ENCODE measurements at places on chromosomes 1 and 21.

- peaks cover 9% of the 10 kb centered on the region for H3K4me1 ChIP-seq
- no peak for DNase-seq
- no peaks in the 10 kb centered on the region for H3K27me3 ChIP-seq
- H3K36me3 ChIP-seq, result peaks cover 3% of the 10 kb centered on the region
- H3K27ac ChIP-seq, result peak overlapping the region; percentile 81
- peak overlapping the region; percentile 40 for H3K4me3 ChIP-seq
Measured at GRCh38 chr1:159010391-159010790, 684 bp downstream of the IFI16 start.

DNA sequence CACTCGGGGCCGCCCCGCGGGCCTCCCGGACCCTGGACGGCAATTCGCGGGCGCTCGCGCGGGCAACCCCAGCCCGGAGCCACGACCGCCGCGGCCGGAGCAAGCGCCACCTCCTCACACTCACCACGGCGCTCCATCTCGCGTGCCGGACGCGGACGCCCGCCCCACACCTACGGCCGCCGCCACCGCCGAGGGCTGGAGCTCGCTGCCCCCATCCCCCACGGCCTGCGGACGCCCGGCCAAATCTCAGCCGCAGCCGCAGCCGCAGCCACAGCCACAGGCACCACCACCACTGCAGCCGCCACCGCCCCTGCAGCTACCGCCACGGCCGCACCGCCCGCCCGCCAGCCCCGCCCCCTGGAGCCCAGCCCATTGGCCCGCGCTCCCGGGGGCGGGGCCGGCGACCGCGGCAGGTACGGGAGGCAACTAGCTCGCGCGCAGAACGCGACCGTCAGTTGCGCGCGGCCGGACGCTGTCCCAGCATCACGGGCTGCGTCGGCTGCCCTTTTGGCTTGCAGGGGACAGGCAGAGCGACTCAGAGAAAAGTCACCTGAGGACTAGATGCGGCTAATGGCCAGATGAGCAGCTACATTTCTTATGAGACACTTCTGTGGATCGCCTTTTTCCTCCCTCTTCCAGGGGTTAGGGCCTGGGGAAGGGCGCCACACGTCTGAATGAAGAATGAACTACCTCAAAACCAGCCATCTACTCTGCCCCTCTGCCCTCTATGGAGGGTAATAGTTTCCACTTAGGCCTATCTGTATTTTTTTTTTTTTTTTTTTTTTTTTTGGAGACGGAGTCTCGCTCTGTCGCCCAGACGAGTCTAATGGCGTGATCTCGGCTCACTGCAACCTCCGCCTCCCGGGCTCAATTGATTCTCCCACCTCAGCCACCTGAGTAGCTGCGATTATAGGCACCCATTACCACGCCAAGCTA is at the start of gene ARHGAP29:
ARHGAP29 (minus strand) TSS at position 294 of the 936 bp plus-strand sequence. CDS start 5,973 bp downstream, outside the sequence.
- H3K27me3 ChIP-seq, result no peaks in the 10 kb centered on the region
- H3K36me3 ChIP-seq, result no peaks in the 10 kb centered on the region
- peak within 1 kb of the TSS; percentile 96 for H3K27ac ChIP-seq
- DNase-seq, result peak; percentile 96
- peak within 1 kb of the TSS; percentile 87 for H3K4me3 ChIP-seq

GRCh38 chr1:4207183-4207582 is 307.1 kb upstream of the C1orf174 start:
- no peak for DNase-seq
- H3K27me3 ChIP-seq, result peaks cover 15% of the 10 kb centered on the region
- H3K4me1 ChIP-seq, result no peaks in the 10 kb centered on the region
- H3K4me3 ChIP-seq, result no peak overlapping the region
- no peak overlapping the region for H3K27ac ChIP-seq
- H3K36me3 ChIP-seq, result no peaks in the 10 kb centered on the region

DNA sequence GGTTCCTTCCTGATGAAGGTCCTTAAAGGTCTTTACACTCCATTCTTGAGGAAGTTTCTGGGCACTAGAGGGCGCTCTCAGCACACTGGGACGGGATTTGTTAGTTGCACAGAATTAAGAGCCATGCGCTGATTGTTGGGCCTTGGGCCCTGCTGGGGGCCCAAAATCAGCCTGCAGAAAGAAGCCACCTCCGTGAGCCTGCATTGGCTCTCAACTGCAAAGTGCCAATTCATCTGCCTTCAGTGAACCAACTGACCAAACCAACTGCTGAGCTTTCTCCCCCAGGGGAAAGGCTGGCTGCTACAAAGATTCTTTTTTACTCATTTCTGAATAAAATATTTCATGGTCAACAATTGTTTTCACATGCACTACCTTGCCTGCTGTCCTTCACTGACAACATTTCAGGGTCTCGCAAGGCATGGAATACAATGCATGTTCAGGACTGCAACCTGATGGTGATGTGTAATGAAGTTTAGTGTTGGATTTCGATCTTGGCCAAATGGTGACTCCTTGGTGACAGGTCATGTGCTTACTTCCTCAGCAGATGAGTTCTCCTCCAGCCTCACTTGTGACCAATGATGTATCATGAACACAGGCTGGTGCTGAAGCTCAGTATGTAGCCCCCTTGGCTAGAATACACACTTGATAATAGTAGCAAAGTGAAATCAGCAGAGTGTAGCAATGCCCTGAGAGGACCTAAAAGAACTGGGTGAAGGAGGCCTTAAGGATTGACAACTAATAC is 45.7 kb upstream of the PRDX6 start:
- H3K27me3 ChIP-seq, result no peaks in the 10 kb centered on the region
- no peak overlapping the region for H3K4me3 ChIP-seq
- H3K4me1 ChIP-seq, result peaks cover 24% of the 10 kb centered on the region
- no peak overlapping the region for H3K27ac ChIP-seq
- no peaks in the 10 kb centered on the region for H3K36me3 ChIP-seq

- no peaks in the 10 kb centered on the region for H3K36me3 ChIP-seq
- no peak overlapping the region for H3K27ac ChIP-seq
- no peak for DNase-seq
- H3K4me1 ChIP-seq, result no peaks in the 10 kb centered on the region
- no peak overlapping the region for H3K4me3 ChIP-seq
- peaks cover 17% of the 10 kb centered on the region for H3K27me3 ChIP-seq
Measured at GRCh38 chr21:45886610-45887026, 95.0 kb upstream of the COL6A1 start.

DNA sequence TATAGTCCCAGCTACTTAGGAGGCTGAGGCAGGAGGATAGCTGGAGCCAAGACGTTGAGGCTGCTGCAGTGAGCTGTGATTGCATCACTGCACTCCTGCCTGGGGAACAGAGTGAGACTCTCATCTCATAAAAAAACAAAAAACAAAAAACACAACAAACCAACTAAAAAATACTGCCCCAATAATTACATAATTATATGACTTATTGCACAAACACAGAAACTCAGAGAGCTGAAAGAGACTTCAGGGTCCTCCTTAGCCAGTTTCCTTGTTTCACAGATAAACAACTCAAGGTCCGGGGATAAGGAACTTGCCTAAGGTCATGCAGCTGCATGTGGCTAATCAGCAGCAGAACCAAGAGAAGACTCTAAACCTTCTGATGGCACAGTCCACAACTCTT is 11.9 kb downstream of the EXTL2 start:
- H3K27ac ChIP-seq, result no peak overlapping the region
- H3K4me1 ChIP-seq, result peaks cover 15% of the 10 kb centered on the region
- H3K27me3 ChIP-seq, result no peaks in the 10 kb centered on the region
- no peak for DNase-seq
